Glomerular endothelial cell (primary cell): ENCODE measurements at places on chromosomes 4 and X.

GRCh38 chr4:176981074-176981473, 188.4 kb upstream of the VEGFC start:
- no peak for DNase-seq

DNA sequence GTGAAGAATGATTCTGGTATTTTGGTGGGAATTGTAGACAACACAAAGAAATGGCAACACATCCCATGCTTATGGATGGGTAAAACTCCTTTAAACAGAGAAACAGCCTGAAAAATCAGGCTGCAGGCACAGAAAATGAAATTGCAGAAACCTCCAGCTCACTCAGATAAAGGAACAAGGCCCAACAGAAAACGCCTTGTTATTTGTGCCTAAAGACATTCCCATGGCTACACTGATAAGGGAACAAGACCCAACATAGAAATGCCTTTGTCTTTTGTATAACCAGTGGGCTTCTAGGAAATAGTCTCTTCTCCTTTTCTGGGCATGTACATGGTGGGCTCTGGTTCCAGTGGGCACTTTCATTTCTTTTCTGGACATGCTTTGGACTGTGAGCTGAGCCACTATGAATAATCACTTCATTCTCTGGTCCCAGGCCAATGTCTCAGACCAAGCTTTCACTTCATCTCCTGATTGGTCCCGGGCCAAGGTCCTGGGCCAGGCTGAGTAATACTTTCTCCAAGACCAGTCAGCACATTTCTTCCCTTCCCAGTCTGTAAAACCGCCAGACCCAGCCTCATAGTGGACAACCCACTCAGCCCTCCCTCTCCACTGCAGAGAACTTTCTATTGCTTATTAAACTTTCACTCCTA, 160.5 kb downstream of the TBX22 start:
- no peak for DNase-seq

- DNase-seq = no peak
Measured at GRCh38 chr4:76492055-76492454, 57.0 kb downstream of the SHROOM3 start.

GRCh38 chr4:89222170-89222569, 85.4 kb downstream of the GPRIN3 start:
- no peak for DNase-seq

DNA sequence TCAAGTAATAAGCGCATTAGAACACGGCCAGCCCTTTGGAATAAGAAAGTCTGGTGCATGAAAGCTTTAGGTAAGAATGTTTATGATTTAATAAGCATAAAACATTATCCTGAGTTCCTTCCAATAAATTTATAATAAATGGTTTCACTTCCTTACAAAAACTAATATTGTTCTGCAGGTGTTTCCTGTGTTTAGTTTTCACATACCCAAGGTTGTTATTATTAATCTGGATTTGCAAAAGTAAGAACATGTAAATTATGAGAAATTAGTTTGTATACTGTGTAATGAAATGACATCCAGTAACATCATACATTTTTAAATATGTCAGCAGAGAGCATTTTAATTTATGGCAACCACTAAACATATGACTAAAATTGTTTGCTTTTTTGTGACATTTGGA, 72.1 kb downstream of the BANK1 start:
- peak; percentile 7 for DNase-seq

DNA sequence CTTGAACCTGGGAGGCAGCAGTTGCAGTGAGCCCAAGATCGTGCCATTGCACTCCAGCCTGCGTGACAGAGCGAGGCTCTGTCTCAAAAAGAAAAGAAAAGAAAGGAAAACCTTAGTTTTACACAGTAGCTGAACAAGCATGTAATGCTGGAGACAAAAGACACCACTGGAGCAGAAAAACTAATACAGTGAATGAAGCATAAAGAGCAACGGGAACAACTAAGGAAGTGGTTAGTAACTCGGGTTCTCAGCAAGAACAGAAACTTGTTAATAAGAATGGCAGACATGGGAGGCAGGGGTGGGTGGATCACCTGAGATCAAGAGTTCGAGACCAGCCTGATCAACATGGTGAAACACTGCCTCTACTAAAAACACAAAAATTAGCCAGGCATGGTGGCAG, 263.7 kb downstream of the FSTL5 start:
- no peak for DNase-seq

DNA sequence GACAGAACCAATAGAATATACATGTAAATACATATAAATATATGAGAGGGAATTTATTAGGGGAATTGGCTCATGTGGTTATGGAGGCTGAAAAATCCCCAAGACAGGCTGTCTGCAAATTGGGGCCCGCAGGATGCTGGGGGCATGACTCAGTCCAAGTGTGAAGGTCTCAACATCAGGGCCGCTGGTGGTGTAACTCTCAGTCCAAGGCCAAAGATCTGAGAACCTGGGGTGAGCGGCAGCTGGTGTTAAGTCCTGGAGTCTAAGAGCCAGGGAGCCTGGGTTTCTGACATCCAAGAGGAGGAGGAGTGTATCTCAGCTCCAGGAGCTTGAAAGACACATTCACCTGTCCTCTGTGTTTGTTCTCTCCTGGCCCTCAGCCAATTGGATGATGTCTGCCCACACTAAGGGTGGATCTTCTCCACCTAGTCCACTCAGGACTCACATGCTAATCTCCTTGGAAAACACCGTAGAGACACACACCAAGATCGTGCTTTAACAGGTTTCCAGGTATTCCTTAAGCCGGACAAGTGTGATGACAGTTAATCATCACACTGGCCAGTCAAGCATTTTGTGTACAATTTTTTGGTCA, 28.9 kb downstream of the TIGD2 start:
- DNase-seq = no peak

DNA sequence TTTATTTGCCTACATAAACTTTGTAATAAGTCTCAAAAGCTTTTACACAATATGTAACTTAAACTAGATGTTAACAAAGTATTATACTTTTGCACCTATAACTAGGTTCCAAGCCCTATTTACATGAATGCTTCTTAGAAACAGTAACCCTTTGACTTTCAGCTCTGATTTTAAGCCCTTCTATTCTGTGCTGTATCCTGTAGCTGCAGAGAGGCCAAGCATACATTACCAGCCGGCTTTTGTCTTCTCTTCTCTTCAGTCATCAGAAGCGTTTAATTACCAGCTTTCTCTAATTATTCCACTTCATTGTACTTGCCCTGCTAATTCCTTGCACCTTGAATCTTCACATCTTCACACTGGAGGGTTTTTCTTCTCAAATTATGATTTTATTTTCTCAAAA, 403.1 kb downstream of the PDGFC start:
- no peak for DNase-seq

DNA sequence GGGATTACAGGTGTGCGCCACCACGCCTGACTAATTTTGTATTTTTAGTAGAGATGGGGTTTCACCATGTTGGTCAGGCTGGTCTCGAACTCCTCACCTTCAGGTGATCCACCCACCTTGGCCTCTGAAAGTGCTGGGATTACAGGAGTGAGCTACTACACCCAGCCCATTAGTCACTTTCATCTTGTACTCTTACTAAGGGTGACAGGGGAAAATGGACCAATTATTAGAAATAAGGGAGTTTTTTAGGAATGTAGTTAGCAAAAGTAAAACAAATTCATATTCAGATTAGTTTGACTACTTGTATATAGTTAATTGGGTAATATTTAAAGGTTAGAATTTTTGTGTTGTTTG, 26.1 kb downstream of the SMARCA5 start:
- no peak for DNase-seq

GRCh38 chr4:95188701-95189370, 359.9 kb downstream of the UNC5C start:
- no peak for DNase-seq

GRCh38 chrX:84909151-84909550, 94.5 kb upstream of the APOOL start:
- DNase-seq = no peak

DNA sequence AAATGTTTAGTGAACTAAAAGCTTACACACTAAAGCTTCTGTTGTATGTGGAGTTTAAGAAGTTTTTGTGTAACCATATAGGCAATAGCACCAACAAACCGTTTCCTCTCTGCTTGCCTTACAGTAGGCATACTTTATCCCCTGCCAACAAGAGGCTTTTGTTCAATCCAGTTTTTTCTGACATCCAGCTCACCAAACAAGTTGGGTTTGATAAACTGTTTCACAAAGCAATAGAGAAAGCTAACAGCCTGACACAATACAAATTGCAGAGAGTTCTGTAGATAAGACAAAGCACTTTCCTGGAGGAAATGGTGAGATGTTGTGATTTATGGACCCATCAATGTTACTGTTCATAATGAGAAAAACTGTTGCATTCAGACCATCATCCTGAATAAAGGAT, 53.8 kb downstream of the PACRGL start:
- DNase-seq = no peak

DNA sequence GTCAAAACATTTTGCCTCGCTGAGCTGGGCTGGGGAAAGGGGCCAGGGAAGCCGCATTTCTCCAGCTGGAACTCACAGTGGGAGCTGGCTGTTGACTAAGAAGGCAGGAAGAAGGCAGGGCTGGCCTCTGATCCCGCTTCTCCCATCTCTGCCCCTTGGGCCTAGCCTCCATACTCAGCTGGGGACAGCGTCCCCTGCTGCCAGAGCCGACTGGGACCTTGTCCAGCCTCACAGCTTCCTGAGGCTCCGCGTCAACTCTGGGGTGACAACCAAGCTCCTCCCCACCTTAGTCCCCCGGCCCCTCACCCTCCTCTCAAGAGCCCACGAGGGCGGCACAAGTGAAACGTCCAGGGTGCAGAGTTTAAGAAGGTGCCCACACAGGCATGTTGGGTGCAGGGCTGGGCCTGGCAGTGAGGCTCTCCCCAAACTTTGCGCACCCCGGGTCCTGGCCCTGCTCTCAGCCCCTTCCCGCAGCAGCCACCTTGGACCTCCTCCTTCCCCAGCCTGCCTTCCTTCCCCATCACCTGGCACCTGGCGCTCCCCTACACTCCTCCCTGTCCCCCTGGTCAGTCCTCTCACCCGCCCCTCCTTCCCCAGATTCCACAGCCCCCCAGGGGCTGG, 100.8 kb downstream of the PSAPL1 start:
- DNase-seq = no peak

DNA sequence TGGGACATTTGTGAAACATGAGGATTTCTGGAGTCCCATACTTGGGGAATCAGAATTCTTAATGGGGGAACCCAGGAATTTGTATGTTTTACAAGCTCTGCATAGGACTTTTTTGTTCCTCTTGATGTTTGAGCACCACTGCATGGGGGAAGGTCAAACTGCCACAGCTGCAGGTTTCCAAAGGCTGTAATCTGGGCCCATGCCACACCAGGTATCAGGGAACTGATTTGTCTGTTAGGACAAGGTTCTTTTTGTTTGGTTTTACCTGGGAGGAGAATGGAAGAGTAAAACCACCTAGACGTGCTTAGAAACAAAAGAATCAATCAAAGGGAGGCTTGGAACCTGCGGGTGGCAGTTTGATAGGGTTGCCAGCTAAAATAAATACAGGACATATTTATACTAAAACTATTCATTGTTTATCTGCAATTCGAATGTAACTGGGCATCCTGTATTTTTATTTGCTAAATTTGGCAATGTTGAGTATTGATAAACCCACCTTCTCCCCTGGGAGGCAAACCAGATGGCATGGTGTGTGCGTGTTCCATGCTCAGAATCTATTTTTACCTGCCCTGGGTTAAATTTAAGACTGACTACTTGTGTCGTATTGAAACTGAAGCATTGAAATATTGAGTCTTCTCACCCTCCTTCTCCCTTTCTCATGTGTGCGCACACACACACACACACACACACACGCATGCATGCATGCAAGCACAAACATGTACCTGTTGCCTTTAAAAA, 63.7 kb downstream of the TMEM164 start:
- no peak for DNase-seq

DNA sequence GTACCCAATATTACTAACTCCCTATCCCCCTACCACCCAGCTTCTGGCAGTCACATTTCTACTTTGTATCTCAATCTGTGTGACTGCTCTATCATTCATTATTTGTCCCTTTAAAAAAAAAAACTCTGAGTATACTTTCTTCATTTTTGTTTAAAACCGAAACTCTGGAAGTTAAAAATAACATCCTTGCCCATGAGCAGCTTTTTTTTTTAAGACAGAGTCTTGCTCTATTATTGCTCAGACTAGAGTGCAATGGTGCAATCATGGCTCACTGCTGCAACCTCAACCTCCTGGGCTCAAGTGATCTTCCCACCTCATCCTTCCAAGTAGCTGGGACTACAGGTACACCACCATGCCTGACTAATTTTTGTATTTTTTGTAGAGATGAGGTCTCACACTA, 15.8 kb downstream of the UBE2K start:
- DNase-seq = no peak

GRCh38 chr4:168631241-168632162, 134.7 kb downstream of the PALLD start:
- DNase-seq = no peak

DNA sequence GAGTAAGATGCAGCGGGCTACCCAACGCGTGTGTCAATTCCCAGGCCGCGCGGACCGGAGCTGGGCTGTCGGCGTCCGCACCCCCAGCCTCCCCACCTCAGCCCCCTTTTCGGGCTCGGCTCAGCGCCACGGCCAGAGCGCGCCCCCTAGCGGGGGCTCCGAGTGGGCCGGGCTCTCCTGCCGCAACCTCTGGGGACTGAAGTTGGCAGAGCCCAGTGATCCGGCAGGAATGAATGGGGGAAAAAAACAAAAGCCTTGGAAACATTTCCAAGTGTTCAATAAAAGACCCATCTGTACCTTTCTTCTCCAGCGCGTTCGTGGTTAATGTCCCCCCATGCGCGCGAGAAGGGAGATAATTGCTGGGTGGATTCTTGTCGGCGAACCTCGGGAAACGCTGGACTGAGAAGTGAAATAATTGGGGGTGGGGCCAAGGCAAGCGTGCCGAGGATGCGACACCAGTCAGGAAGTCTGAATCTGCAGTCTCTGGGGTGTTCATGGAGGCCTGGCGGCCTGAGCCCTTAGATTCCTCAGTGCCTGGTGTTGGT, 5.2 kb upstream of the ARX start:
- DNase-seq = no peak
